ENCODE measurements at places on chromosomes 3 and 15.

- no peak for DNase-seq
Observed at GRCh38 chr3:175704366-175705055, 845.4 kb downstream of the NAALADL2 start.

DNA sequence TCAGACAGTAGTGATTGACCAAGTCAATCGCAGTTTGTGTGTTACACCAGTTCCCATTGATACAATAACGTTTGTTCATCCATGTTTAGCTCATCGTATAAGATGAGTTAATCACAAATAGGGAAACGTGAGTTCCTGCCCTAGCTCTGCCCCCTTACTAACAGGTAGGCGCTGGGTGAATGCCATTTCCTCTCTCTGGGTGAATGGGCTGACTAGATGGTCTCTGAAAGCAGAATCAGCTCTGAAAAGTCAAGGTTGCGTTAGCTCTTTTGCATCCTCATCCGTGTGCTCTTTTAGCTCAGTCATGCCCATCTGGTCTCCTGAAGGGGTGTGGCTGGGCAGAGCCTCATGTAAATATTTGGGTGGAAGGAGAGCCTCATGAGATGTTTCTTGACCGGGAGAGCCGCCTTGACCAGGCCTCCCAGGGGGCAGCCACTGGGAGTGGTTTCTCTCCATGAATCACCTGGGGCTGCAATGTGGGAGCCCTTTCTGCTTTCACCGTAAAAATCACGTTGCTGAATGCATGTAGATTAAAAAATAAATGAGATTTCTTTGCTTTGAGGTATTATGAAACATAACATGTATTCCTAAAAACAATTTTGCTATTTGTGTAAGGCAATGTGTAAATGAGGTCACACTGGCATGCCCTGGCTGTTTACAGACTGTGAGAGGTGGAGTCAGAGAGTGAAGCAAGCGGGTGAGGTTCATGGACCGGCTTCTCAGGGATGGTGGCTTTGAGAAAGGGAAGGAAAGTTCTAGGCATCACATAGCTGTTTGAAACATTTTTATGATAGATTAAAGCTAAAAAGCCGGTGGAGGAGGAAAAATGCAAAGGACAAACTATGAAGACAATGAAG, 108.4 kb upstream of the RASGRP1 start:
- no peak for DNase-seq

GRCh38 chr15:89332446-89332845, 2.2 kb downstream of the POLG start:
- DNase-seq = no peak

DNA sequence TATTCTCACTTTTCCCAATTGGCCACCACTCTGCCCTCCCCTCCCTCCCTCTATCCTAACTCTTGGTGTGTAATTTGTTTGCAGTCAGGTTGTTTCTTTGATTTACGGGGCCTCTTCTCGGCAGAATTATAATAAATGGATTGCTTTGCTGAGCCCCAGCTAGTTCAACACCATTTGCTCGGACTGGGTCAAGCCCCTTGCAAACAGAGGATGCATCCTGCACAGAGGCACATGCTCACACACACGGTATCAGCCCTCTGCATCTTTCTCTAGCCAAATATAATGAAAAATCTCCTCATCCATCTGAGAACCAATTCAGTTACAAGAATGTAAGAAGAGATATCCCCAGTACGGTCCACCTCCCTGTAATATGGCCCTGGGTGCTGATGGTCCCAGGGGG, 97.7 kb downstream of the EPHB1 start:
- no peak for DNase-seq

- DNase-seq = no peak
Observed at GRCh38 chr3:141311170-141311495, 57.2 kb upstream of the ZBTB38 start.

DNA sequence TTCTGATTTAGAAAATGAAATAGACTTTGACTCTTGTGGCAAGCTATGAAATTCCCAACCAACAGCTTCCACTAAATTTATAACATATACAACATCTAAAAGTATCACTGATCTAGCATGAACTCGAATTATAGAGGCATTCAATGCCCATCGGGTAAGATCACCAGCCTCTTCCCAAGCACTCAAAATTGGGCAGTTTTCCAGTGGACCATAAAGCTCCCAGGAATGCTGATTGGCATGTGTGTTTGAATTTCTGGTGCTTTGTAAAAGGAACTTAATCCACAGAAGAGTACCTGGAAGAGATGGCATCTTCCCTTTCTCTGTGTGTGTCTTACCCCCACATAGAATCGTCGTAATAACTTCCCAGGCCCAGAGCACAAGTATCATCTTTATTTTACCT, 10.0 kb downstream of the LRTM1 start:
- no peak for DNase-seq

GRCh38 chr3:132318451-132318850, 1.2 kb downstream of the ACP3 start:
- DNase-seq = no peak

GRCh38 chr3:32989171-32989570, 37.7 kb downstream of the CCR4 start:
- no peak for DNase-seq

DNA sequence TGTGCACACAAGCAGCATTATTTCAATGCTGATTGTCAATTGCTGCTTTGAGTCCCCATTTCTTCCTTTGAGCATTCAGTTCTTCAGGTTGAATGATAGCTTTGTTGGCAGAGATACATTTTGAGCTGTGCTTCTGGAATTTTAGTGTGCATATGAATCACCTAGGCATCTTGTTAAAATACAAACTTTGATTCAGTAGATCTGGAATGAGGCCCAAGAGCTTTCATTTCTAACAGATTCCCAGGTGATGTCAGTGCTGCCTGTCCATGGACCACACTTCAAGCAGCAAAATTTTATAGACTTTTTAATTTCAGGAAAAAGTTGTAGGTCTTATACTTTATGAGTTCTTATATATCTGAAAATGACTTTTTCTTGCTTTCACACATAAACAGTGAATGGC, 131.1 kb downstream of the ADAMTSL3 start:
- no peak for DNase-seq

- DNase-seq = no peak
Observed at GRCh38 chr15:77980098-77980497, 97.4 kb downstream of the TBC1D2B start.

DNA sequence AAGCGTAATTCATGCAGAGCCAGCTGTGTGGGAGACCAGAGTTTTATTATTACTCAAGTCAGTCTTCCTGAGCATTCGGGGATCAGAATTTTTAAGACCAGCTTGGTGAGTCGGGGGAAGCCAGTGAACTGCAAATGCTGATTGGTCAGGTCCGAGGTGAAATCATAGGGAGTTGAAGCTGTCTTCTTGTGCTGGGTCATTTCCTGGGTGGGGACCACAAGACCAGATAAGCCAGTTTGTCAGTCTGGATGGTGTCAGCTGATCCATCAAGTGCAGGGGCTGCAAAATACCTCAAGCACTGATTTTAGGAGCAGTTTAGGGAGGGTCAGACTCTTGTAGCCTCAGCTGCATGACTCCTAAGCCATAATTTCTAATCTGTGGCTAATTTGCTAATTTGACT, 228.1 kb upstream of the ATP10A start:
- no peak for DNase-seq

DNA sequence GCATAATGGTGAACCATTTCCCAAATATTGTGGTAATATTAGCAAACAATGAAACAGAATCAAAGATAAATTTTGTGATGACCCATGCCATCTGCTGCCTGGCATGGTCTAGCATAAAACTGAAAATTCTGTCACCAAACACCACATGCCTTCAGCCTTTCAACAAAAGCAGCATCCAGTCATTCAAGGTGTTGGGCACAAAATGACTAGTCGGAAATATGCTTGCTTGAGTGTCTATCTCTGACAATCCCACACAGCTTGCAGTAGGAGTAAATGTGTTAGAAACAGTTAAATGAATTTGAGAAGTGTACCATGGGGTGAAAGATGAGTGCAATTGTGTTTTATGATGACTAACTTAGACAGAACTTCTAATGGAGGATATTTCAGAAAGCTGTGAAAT, 61.7 kb upstream of the CDIN1 start:
- no peak for DNase-seq

GRCh38 chr3:32577174-32577573, 6.5 kb upstream of the DYNC1LI1 start:
- no peak for DNase-seq

DNA sequence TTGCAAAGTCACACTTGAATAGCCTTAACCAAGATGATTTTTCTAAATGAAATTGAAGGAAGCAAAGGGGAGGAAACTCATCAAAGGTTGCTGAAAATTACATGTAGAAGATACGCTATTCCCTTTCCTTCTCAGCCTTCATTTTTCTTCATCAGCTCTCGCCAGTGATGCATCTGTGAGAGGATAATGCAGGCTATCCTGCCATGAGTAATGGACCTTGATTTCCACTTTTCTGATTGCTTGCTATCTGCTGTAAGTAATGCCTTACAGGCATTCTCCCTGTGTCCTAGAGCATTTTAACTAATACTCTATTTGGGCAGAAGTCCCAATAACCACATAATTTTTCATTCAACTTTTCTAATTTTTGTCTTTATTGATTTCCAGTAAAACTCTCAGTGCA, 162.6 kb downstream of the BBX start:
- no peak for DNase-seq

GRCh38 chr15:47870956-47871625, 153.8 kb downstream of the SEMA6D start:
- no peak for DNase-seq

DNA sequence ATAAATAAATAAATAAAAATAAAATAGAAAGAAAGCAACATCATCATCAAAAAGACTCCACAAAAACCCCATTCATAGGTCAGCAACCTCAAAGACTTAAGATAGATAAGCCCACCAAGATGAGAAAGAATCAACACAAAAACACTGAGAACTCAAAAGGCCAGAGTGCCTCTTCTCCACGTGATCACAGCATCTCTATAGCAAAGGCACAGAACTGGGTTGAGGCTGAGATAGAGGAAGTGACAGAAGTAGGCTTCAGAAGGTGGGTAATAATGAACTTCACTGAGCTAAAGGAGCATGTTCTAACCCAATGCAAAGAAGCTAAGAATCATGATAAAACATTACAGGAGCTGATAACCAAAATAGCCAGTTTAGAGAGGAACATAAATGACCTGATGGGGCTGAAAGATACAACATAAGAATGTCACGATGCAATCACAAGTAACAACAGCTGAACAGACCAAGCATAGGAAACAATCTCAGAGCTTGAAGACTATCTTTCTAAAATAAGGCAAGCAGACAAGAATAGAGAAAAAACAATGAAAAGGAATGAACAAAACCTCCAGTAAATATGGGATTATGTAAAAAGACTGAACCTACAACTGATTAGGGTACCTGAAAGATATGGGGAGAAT, 26.4 kb downstream of the GNB5 start:
- no peak for DNase-seq

GRCh38 chr3:99023590-99024192, 122.2 kb upstream of the DCBLD2 start:
- no peak for DNase-seq

DNA sequence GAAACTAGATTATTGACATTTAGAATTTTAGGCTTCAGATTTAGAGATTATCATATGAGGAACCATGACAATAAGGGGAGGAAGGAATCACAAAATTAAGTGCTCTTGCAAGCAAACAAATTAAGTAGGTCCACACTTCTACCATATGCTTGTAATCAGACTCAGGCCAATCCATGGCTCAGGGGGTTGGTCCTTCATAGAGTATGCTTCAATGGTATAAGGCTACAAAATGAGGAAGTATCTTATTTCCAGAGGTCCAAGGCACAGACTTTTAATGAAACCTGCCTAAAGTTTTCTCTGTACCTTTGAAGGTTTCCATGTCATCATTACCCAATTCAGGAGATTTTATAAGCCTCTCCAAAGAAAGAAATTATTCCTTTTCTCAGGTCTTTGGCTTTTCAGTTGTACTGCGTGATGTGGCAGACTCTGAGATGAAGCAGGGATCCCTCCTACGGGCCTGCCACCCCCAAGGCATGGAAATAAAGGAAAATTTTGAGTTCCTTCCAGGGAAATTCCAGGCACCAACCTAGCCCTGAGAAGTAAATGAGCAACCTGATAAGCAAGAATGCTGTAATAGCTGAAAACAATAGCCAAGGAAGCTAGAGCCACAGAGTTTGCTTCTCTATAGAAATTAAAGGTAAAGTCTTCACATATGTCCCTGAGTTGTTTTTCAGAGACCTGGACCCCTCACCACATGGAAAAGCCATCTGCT, 36.3 kb downstream of the SERPINI2 start:
- DNase-seq = no peak

DNA sequence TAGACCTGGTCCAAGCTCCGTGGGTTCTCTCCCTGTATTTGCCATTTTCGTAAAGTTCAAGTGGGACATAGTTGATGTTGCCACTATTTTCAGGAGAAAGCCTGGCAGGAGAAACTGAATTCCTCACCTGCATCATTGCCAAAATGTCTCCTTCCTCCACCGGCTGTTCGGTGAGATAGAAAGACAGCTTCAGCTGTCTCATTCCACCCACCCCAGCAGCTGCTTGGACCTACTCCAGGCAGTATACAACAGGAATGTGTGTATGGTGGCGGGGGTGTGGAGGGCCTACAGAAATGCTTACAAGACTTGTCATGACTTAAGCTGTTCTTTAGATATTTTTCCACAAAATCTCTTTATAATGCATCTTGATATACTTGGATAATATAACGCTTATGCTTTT, 132.7 kb upstream of the RAP2B start:
- no peak for DNase-seq

DNA sequence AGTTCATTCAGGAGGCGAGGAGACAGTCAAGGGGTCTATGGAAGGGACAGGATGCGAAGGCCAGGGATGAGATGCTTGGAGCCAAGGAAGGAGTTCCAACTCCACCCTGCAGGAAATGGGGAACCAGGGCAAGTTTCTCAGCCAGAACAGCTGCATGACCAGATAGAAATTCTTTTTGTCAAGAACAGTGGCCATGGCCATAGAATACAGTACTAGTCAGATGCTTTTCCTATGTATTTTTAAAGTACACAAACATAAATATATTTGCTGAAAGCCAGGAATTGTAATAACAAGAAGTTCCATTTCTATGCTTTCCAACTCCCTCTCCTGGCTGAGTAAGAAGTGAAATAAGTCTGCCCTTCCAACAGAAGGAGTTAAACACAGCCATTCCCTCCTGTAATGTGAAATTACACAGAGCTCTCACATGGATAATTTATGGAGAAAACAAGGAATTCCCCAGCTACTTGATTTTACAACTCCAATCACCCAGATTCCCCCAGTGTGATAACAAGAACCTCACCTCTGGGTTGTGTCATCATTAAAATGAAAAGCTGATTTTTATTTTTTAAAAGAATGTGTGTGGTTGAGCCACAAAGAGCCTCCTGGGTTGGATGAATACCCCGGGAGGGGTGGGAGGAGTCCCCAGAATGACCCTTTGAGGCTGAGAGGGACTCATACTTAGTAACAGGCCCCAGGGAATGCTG, 124.6 kb upstream of the ARHGEF3 start:
- DNase-seq = no peak

- DNase-seq = no peak
Observed at GRCh38 chr15:82146990-82147461, 101.2 kb upstream of the MEX3B start.

DNA sequence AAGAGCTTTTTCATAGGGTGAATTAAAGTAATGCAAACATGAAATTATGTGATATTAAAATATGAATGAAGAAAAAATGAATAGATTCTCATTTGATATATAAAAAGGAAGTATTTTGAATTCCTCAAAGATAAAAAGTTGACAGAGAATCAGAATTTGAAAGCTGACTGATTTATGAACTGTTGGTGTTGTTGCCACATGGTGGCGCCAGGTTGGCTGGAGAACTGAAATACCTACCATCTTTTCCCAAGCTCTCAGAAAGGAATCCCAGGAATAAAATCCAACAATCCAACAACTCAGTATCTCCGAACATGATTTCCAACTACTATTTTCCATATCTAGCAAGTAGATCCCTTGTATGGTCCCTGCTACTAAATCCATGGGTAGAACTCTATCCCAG, 3.1 kb downstream of the MYRIP start:
- no peak for DNase-seq
